NCI-H510A treated with DMSO at 0.1 percent for 48 hours (cell line): ENCODE measurements at places on chromosomes 16 and 17.

GRCh38 chr17:27446569-27447301 lies 9.5 kb upstream of the KSR1 start:
- no peak for DNase-seq

DNA sequence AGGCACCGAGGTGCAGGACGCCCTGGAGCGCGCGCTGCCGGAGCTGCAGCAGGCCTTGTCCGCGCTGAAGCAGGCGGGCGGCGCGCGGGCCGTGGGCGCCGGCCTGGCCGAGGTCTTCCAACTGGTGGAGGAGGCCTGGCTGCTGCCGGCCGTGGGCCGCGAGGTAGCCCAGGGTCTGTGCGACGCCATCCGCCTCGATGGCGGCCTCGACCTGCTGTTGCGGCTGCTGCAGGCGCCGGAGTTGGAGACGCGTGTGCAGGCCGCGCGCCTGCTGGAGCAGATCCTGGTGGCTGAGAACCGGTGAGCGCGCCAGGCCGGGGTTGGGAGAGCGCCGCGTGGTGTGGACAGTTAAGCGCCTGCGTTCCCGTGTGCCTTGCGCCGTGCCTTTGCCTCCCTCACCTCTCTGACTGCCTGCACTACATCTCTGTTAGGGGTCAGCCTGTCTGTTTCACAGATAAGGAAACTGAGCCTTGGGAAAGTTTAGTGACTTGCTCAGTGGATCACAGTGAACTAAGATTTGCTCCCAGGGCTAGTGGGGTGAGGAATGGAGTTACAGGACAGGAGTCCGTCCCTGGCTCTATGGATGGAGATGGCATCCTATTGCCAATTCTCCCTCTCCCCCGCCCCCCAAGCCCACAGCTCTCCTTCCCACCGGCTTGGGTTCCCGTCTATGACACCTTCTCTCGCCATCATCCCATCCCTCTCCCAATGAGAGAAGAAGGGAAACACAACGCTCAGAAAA lies 880 bp downstream of the SARM1 start:
- DNase-seq = no peak

GRCh38 chr17:65366102-65366844 lies 195.2 kb downstream of the AXIN2 start:
- no peak for DNase-seq

- DNase-seq = no peak
Observed at GRCh38 chr16:24150282-24150681, 105.9 kb upstream of the CACNG3 start.

DNA sequence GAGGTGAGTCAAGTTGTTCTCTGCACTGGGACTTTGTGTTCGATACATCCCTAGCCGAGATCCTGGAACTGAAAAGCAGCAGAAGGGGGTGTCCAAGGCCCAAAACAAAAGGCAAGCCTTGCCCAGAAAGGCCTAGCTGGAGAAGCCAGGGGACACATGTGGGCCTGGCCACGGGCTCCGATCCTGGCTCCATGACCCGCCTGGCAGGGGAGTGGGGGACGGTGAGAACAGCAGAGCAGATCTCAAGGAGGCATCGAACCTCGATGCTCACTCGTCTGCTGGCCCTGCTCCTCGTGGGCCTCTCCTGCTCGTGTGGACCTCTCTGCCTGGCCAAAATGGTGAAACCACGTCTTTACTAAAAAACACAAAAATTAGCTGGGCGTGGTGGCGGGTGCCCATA lies 8.9 kb downstream of the CCNF start:
- DNase-seq = no peak

DNA sequence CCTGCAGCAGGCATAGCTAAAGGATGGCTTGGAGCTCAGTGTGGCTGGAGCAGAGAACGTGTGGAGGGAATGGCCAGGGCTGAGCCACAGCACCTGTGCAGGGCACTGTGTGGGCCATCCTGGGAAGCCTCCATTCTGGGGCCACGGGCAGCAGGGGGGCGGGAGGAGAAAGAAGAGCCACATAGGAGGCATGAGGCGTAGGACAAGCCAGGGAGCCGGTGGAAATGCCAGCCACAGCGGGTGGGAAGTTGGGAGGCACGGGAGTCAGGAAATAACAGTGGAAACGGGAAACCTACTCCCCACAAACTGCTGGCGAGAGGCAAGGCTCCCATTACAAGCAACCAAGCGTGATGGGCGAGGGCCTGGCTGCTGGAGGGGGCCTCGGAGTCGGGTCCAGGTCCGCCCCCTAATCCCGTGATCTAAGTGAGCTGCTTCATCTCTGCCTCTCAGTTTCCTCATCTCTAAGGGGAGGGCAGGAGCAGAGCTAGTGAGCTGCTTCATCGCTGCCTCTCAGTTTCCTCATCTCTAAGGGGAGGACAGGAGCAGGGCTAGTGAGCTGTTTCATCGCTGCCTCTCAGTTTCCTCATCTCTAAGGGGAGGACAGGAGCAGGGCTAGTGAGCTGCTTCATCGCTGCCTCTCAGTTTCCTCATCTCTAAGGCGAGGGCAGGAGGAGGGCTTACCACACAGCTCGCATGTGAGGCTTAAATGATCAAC lies 104.9 kb downstream of the ADCY9 start:
- no peak for DNase-seq

DNA sequence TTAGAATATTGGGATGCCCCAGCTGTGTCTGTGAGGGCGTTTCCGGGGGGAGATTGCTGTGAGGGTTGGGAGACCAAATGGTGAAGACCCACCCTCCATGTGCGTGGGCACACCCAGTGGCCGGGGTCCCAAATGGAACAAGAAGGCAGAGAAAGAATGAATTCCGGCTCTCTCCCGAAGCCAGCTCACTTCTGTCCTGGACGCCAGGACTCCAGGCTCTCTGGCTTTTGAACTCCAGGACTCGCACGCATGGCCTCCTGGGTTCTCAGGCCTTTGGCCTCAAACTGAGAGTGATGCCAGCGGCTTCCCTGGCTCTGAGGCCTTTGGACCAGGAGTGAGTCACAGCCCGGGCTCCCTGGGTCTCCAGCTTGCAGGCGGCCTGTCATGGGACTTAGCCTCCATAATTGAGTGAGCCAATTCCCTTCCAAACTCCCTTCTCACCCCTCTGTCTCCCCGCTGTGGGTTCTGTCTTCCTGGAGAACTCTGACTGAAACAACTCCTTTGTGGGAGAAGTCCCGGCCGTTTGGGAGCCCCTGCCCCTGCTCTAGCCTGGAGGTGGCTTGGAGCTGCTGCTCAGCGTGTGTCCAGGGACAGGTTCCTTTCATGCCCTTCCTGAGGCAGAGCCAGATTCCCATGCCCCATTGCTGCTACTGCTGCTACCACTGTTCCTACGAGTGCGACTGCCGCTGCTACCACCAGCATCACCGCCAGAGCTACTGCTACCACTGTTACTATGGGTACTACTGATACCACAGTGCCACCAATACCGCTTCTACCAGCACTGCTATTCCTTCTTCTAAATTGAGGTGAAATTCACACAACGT lies 49.8 kb upstream of the CBX4 start:
- no peak for DNase-seq

DNA sequence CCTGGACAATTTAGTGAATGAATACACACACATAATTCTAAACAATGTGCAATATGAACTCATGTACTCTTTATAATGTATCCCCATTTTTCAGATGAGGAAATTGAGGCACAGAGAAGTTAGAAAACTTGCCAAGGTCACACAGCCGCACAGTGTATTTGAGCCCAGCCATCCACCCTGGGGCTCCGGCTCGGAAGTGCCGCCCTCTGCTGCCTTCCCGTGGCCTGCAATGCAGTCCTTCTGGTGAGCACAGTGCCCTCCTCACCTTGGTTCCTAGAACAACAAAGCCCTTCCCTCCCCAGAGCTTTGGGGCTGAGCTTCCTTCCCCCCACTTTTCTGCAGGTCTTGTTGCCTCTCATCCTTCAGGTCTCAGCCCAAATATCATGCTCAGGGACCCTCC lies 63.7 kb downstream of the C16orf78 start:
- no peak for DNase-seq
